ENCODE measurements at places on chromosomes 5 and 9. TPM values are rescaled to one million over a fixed set of nuclear protein-coding genes. Genes with fewer than 3 reads are reported as not detected.

DNA sequence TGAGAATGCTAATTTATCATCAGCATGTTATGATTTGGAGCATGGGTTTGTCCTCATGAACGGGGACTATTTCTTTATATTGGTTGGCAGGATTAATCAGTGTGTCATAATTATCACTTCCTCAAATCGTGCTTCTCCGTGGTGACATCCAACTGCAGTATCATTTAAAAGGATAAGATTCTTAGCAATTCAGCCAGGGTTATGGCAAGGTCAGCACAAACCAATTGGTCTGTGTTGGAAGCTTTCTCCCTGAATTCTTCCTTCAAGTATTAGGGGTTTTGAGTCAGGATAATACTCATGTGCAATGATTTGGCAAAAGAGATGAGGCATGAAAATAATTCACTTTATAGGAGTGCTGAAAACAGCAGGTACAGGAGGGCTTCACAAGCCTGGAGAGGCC lies 5.5 kb upstream of the CAMLG start:
- DNase-seq: no peak

Gene ORM2
- total RNA-seq: not detected

Gene PTGES2
- total RNA-seq: 43.4 TPM

DNA sequence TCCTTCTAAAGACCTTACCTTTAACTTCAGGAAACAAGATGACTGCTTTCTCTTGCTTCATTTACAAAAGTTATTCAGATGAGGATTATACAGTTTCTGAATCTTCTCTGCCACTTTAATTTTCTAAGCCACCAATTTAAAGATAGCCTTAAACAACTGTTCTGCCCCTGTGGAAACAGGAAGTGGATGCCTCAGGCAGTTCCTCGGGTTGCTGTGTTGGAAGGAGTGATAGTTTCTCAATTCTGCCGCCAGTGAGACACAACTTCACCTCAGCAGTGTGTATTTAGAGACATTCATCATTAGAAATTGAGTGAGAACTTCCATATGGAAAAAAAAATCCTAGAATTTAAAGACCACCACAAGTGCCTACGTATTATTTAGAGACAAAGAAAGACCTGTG lies 475.1 kb upstream of the WWC1 start:
- DNase-seq: no peak

DNA sequence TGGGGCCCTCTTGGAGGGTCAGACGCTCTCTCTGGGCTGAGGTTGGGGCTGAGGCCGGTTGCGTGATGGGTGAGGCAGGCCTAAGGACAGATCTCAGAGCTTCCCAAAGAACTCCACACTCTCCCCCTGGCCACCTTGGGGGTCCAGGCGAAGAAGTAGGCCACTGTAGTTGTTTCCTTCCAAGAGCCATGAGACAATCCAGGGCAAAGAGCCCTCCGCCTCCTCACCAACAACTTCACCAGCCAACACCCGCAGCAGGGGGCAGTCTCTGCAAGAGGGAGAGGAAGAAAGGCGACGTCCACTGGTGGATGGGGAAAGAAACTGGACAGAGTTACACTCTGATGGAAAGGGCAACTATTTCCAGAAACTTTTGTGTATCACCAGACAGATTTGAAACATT lies 10.7 kb downstream of the SLC35A4 start:
- no peak for DNase-seq

GRCh38 chr5:137078171-137078665 lies 420.9 kb downstream of the SPOCK1 start:
- DNase-seq: no peak

DNA sequence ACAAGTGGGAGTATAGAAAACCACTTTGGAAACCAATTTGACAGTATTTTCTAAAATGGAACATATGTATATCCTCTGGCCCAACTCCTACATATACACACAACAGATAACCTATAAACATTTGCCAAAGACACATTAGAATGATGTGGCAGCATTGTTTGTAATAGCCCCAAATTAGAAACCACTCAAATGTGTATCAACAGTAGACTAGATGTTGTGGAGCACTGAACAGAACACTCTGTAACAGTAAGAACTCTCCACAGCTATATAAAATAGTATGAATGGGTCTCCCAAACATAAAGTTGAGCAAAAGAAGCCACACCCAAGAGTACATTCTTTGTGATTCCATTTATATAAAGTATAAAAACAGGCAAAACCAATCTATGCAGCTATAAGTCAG lies 6.1 kb downstream of the ZNF622 start:
- DNase-seq: no peak

Data from natural killer cell (primary cell).